ENCODE measurements at places on chromosomes 16 and 17.

DNA sequence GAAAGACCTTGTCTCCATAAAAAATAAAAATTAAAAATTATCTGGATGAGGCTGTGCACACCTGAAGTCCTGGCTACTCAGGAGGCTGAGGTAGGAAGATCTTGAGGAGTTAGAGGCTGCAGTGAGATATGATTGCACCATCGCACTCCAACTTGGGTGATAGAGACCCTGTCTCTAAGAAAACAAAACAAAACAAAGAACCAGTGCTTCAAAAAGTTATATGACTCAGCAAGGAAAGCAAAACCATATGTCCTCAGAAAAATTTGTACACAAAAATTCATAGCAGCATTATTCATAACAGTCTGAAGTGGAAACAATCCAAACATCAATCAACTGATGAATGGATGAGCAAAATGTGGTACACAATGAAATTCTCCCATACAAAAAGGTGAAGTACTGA, 48.9 kb downstream of the SLFN5 start:
- DNase-seq = no peak

- no peak for DNase-seq
These were observed 14.7 kb upstream of the ODF4 start for GRCh38 chr17:8324923-8325322.

GRCh38 chr17:32307658-32308057, 34.3 kb downstream of the C17orf75 start:
- DNase-seq = no peak

- no peak for DNase-seq
These were observed 47.7 kb downstream of the CCDC42 start for GRCh38 chr17:8696906-8697305.

GRCh38 chr16:10765772-10766171, 22.1 kb downstream of the NUBP1 start:
- DNase-seq = no peak

DNA sequence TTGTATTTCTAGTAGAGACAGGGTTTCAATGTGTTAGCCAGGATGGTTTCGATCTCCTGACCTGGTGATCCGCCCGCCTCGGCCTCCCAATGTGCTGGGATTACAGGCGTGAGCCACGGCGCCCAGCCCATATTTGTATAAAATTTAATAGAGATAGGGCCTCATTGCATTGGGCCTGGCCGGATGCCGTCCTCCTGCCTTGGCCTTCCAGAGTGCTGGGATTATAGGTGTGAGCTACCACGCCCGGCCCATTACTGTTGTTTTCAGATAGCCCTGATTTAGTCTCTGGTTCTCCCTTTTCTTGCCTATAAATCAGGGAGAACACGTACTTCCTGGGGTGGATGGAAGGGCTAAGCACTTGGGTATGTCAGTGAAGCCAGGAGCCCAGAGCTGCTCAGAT, 3.5 kb downstream of the DEF8 start:
- no peak for DNase-seq

DNA sequence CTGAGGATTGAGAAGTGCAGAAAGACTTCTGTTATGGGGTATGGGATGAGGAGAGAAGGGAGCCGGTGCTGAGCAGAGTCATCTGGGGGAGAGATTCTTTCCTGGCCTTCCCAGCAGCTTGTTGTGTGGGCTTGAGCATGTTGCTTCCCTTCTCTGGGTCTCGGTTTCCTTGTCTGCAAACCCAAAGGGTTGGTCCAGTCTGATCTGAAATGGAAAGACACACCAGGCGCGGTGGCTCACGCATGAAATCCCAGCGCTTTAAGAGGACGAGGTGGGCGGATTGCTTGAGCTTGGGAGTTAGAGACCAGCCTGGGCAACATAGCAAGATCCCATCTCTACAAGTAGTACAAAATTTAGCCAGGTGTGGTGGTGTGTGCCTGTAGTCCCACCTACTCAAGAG, 6.0 kb downstream of the SOCS3 start:
- no peak for DNase-seq

- DNase-seq = no peak
These were observed 253.6 kb downstream of the C16orf95 start for GRCh38 chr16:87063543-87063942.

DNA sequence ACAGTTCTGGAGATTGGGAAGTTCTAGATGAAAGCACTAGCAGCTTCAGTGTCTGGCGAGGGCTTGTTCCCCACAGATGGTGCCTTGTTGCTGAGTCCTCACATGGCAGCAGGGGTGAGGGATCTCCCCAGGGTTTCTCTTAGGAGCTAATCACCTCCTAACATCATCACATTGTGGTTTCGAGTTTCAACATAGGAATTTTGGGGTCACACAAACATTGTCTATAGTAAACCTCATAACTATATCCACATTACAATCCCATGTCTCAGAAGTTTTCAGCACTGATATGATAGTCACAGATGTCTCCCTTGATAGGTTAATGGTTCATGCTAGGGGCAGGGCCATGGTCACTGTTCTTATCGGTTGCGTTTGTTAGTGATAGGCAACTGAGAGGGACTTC, 13.8 kb downstream of the CLUAP1 start:
- no peak for DNase-seq

DNA sequence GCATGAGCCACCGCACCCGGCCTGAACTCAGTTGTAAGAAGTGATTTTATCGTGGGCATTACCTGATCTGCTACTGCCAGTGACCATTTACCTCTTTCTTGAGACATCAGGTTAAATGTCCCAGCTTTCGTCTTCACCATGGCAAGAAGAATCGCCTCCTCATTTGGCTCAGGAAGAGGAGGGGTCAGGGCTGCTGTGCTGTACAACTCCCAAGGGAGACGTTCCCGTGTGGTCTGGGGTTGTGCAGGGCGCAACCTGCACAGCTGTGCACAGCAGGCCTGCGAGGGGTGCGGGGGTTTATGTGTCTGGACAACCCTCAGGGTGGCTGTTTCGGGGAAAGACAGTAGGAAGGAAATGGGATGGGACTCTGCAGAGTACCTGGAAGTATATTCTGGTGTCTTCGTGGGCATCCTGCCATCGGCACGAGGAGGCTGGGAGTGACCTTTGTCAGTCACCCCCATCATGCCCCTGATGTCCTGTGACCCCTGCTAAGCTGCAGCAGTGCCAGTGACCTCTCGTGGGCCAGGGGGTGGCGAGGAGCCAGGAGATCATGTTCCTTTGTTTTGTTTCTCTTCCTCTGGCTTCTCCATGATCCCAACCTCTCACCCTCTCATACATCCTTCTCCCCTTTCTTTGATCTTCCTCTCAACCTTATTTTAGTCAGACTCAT, 27.3 kb downstream of the CIBAR2 start:
- no peak for DNase-seq

DNA sequence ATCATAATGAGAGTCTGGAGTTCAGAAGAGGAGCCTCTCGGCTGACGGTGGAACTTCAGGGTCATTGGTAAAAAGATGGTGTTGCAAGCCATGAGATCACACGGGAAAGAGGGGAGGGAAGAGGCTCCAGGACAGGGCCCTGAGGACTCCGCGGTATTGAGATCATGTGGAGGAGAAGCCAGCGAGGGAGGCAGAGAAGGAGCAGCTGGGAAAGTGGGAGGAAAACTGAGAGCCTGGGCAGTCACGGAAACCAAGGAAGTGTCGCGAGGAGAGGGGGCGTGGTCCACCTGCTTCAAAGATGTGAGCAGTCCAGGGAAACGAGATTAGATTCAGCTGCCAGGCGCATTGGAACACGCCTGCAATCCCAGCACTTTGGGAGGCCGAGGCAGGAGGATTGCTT, 27.7 kb upstream of the SBK1 start:
- no peak for DNase-seq

- no peak for DNase-seq
These were observed 44.1 kb upstream of the EMP2 start for GRCh38 chr16:10624527-10624926.

- DNase-seq = no peak
These were observed 3.0 kb upstream of the MLYCD start for GRCh38 chr16:83895942-83896341.

DNA sequence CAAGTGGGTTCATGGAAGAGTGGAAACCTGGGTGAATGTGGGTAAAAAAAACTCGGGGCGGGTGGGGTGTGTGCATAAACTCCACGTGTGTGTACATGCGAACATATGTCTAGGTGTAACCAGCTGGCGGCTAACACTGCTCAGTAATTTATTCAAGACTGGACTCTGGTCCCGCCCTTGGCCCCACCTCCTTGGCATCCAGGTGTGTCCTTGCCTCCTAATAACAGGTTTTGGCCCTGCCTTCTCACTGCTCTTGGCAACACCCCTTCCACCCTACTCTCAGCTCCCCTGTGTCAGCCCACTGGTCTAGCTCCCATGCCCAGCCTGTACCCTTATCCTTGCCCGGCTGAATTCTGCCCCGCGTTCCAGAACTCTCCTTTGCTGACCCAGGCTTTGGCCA, 8.3 kb downstream of the FLII start:
- DNase-seq = no peak

- DNase-seq = no peak
These were observed 10.5 kb downstream of the OMG start for GRCh38 chr17:31286587-31286986.

DNA sequence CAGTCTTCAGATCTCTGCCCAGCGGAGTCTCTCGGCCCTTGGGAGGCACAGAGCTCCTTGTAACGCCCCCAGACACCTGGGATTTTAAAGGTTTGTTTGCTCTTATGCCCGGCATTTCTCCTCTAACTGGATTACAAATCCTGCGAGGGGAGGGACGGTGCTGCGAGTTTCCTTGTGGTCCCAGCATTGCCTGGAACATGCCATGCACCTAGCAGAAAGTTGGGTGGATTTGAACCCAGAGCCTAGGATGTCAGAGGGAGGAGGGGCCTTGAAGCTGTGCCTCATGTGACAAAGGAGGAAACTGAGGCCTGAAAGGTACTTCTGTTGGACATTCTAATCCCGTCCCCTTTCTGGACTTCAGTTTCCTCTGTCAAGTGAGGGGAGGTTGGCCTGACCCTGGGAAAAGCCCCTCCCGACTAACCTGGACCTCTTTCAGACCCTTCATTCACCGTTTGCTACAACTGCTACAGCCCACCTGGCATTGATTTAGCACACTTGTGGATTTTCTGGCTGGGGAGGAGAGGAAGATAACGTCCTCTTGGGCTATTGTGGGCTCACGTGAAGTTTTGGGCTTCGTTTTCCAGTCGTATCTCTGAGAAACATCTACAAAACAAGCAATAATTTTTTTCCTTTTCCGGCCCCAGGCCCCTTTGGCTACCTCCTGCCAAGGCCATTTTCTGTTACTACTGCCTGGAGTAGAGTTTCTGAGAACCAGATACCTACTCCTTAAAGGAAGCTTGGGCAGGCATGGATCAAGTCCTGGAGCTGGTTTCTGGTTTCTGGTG, 30.9 kb downstream of the MRC2 start:
- no peak for DNase-seq

DNA sequence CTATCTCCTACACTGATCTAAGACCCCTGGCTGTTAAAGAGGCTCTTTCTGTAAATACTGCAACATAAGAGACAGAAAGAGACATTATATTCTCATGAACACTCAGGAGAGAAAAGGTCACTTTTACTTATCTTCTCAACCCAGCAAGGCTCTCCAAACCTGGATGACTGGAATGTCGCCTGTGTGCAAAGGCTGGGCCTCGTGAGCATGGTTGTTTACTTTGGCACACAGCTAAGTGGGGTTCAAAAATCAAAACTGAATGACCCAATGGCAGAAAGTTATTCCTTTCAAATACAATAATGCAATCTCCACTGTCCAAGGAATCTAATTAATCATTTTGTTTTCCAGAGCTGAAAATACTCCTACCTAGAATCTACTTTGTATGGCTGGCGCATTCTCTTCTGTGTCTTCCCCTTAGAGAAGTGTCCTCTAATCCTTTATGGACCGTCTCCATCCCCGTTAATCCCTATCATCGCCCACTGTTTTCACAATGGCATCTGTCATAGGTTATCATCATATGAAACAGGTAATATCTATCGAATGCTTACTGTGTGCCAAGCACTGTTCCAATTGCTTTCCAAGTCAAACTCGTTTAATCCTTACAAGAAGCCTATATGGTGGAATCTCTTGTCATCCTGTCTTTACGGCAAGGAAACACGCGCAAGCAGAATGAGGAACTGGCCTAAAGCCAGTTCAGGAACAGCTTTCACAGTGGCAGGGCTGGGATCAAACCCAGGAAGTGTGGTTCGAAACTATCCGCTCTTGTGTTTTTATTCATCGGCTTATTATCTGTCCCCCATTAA, 1.3 kb downstream of the SLX4 start:
- DNase-seq = no peak

DNA sequence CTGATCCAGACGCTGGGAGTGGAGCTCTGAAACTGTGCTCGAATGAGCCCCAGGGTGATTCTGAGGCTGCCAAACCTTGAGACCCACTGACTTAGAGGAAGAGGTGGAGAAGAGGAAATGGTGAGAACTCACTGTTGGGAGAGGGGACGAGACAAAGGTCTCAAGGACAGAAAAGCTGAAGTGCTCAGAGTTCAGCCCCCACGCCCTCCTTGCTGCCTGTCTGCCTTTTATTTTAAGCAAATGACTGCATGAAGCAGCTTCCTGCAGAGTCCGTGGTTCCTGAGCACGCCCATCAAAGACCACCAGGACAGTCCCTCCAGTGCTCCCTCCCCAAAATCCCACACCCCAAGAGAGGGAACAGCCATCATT, 20.4 kb downstream of the COTL1 start:
- DNase-seq = no peak

DNA sequence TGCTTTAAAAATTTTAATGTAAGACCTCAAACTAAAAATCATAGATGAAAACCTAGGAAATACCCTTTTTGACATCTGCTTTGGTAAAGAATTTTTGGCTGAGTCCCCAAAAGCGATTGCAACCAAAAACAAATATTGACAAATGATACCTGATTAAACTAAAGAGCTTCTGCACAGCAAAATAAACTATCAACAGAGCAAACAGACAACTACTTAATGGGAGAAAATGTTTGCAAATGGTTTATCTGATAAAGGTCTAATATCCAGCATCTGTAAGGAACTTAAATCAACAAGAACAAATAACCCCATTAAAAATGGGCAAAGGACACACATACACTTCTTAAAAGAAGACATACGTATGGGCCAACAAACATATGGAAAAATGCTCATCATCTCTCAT, 242.5 kb downstream of the BCAS3 start:
- no peak for DNase-seq

- DNase-seq = peak; percentile 34
These were observed 35.1 kb downstream of the IGF2BP1 start for GRCh38 chr17:49031965-49032928.

DNA sequence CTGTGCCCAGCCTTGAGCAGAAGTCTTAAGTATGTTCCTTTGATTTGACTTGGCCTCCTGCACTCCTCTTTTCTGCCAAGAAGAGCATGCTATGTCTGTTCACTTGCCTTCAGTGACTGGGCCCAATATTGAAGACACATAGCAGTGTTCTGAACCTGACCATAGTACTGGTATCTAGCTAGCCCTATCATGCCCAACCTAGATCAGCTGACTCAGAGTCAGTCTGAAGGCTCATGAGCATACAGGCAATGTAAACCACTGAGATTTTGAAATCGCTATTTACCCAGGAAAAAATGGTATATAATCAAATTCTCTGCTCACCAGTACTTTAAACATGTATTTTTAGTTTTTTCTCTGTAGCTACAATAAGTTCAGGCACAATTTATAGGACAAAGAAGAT, 129.4 kb downstream of the TANC2 start:
- no peak for DNase-seq

DNA sequence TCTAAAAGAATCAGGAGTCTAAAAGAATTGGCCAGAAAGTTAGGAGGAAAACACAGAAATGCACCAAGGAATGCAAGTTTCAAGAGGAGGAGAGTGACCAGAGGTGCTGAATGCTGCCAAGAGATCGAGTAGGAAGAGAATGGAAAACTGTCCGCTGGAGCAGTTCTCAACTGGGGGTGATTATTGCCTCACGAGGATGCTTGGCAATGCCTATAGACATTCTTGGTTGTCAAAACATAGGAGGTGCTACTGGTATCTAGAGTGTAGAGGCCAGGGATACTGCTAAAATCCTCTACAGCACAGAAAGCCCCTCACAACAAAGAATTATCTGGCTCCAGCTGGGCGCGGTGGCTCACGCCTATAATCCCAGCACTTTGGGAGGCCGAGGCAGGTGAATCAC, 82.1 kb upstream of the NOL11 start:
- DNase-seq = no peak
